ENCODE measurements at places on chromosomes 16 and 17.

DNA sequence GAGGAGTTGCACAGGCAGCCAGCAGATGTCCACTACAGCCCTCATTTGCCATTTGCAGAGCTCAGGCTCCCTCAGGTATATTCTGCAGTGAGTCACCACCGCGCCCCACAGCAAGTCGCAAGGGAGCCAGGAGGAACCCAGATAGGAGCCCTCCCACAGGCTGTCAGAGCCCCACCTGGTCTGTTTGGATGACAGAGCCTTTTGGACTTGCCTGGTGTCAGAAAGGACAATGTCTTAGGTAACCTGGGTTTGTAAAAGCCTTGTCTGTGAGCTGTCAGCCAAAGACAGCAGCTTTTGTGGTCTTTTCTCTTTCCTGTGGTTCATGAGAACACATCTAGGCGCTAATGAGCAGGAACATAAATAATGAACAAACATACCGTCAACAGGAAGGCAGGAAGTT lies 70.9 kb downstream of the GNAO1 start:
- DNase-seq, result peak; percentile 3

- DNase-seq, result no peak
Observed at GRCh38 chr17:65277576-65277975, 140.4 kb downstream of the RGS9 start.

DNA sequence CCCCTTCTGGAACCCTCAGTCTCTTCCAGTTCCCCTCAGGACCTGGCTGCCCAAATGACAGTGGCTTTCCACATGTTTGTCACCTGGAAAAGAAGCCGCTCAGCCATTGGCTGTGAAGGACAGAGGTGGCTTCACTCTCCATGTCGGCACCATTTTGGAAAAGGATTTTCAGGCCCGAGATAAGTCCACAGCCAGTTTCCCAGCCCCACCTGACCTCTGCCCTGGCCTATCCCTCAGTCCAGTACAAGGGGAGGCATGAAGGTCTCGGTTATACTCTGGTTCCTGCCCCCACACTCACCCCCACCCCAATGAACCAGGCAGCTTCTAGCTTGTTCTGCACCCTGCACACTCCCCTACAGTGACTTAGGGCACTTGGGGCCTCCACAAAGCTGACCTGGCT lies 15.2 kb downstream of the AOC3 start:
- no peak for DNase-seq

GRCh38 chr17:66467766-66468165 lies 165.4 kb downstream of the PRKCA start:
- no peak for DNase-seq

DNA sequence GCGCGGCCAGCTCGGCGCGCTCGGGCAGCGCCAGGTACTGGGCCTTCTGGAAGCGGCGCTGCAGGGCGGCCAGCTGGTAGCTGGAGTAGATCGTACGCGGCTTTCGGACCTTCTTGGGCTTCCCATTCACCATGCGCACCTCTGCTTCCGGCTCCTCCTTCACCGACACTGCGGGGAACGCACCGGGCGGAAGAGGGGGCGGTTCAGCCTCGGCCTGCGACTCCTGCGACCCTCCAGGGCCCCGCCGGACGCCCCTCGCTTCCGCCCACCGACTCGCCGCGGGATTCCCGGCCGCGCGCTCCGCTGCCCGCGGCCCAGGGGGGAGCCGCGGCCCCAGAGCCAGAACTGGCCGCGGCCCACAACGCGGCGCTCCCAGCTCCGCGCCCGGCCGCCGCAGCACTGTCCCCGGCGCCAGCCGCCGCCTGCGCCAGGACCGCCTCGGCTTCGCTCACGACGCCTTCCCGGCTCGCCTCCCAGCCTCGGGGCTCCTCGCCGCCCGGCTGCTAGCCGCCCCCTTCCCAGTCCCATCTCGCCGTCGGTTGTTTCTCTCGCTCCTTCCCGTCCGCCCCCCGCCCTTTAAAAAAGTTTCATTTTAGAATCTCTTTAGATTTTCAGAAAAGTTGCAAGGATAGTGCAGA lies 1.5 kb downstream of the DLX3 start:
- DNase-seq, result no peak

GRCh38 chr16:12677502-12677901 lies 126.2 kb downstream of the CPPED1 start:
- no peak for DNase-seq

- DNase-seq, result no peak
Observed at GRCh38 chr16:78681743-78682142, 582.3 kb downstream of the WWOX start.

- no peak for DNase-seq
Observed at GRCh38 chr16:50314665-50315064, 48.3 kb downstream of the ADCY7 start.

- DNase-seq, result no peak
Observed at GRCh38 chr17:34067011-34067410, 188.1 kb upstream of the CCL2 start.
